ENCODE measurements at places on chromosomes 6 and 20.

DNA sequence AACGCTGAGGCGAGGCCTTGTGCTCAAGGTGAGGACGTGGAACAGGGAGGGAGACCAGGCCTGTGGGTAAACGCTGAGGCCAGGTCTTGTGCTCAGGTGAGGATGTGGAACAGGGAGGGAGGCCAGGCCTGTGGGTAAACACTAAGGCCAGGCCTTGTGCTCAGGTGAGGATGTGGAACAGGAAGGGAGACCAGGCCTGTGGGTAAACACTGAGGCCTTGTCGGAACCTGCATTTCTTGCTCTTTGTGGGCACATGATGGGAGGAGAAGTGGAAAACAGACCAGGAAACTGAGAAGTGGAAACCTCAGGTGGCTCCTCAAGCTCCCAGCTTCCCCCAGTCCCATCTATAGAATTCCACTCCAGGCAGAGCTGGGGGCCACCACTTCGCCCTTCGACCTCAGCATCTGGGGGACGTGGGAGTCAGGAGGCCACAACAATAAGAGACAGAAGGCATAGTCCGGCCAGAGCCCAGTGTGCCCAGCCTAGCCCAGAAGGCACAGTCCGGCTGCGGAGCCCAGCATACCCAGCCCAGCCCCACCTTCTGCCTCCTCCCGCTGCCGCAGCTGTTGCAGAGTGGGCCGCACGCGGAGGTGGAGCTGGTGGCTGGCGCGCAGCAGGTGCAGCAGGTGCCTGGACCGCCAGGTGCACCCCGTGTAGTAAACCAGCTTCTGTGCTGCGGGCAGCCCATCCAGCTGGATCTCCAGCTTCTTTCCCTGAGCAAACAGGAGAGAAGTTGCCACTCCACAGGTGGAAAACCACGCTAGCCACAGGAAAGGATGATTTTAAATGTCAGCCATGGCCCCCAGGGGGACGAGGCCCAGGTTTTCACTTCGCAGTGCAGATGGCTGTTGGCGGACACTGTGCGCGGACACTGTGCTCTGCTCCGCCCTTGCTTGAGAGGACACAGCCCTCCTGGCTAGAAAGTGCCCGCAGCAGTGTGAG is 17.5 kb downstream of the FRMD1 start:
- DNase-seq, result no peak

GRCh38 chr6:18025596-18025995 is 38.2 kb upstream of the KIF13A start:
- no peak for DNase-seq

GRCh38 chr6:747028-747427 is 54.1 kb upstream of the EXOC2 start:
- DNase-seq, result no peak

DNA sequence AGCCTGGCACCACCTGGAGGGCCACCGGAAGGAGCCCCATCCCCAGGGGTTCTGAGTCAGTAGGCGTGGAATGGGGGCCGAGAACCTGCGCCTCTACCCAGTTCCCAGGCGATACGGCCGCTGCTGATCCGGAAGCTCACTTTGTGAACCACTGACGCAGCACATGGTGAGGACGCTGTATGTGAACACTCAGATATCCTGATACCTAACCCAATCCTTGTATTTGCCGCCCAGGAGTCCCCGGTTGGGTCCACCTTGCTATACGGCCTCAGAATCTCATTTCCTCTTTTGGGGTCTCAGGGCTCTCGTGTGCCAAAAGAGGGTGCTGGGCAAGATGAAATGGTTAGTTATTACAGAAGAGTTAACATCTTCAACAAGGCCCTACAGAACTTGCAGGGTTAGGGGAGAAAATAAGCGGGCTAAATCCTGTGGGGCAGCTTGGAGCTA is 604 bp upstream of the RAB5IF start:
- DNase-seq, result no peak

- DNase-seq, result no peak
Observed at GRCh38 chr6:38248500-38249234, 391.1 kb downstream of the BTBD9 start.

GRCh38 chr6:104402572-104402971 is 457.1 kb downstream of the HACE1 start:
- no peak for DNase-seq

DNA sequence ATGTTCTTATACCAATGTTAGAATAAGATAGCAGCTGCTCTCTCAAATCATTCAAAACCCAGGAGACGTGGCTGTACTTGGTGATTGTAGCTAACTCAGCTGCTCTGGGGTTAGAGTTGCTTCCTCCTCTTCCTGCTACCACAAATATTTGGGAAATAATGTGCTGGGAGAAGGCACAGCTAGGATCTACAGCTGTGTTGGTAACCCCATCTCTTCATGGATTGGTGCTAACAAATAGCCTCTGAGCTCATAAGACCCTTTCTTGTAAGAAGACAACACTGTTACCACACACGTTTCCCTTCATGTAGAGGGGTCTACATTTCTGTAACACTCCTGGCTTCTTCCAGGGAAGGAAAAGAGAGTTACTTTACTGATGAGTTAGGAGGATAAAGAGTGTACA is 911.0 kb upstream of the CITED2 start:
- DNase-seq, result no peak

GRCh38 chr6:41546866-41547798 is 951 bp downstream of the FOXP4 start:
- DNase-seq, result no peak

DNA sequence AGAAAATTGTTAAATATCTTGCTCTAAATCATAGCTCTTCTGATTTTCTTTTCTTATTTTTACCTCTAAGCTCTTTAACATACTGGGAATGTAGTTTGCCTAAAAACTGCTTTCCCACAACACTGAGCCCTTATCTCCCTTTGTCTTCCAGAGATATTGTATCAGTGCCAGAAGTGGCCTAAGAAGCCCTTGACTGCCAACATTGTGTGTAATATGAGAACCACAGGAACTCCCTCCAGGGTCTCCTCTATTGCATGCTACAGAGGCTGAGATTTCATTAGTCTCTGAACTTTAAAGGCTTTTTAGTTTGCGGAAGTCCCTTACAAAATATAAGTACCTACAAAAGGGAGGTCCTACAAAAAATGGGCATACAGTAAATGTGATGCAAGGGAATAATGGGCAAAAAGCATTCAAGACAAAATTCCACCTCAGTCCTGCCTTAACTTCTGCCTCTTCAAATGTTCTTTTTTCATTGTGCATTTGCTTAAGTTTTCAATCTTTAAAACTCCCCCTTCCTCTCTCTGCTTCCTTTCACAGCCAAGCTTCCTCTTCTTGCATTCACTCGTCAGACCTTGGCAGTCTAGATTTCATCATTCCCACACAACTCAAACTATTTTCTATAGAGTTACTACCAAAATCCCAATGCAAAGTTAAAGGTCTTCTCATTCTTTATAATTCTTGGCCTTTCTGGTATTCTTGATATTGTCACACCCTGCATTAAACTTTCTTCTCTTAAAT is 76.5 kb downstream of the ADGRG6 start:
- DNase-seq, result no peak

- no peak for DNase-seq
Observed at GRCh38 chr6:10112871-10113549, 301.9 kb downstream of the TFAP2A start.

- no peak for DNase-seq
Observed at GRCh38 chr6:119205911-119206618, 127.6 kb upstream of the FAM184A start.

- no peak for DNase-seq
Observed at GRCh38 chr20:31355981-31356380, 12.4 kb upstream of the DEFB118 start.

- DNase-seq, result no peak
Observed at GRCh38 chr6:22108199-22108598, 188.6 kb downstream of the PRL start.

- no peak for DNase-seq
Observed at GRCh38 chr20:59576216-59576953, 28.0 kb upstream of the PHACTR3 start.

- no peak for DNase-seq
Observed at GRCh38 chr20:38447931-38448675, 13.0 kb upstream of the SNHG17 start.

GRCh38 chr6:5453546-5453945 is 192.2 kb downstream of the FARS2 start:
- no peak for DNase-seq

GRCh38 chr20:23856736-23857135 is 22.8 kb downstream of the CST5 start:
- no peak for DNase-seq

DNA sequence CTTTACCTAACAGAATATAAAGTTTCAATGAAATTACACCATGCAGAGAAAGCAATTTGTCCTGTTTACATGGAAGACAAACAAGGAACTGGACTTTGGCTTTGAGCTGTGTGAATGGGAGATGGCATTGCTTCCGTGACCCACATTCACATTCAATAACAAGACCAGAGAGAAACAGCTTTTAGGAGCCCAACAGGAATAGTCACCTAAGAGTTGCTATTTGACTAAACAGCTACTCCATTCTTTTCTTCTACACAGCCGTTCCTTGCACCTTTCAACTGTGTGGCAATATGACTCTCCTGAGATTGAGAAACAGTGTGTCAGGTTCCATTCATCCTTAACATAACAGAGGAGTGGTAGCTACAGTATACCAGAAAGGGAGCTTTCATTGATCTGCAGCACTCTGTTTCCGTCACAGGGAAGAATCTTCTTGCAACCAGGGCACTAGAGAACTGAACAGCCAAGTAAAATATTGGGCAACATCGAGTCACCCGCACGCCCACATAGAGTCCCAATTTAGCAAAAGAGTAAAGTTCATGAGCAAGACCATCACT is 355.1 kb downstream of the HAO1 start:
- DNase-seq, result no peak

DNA sequence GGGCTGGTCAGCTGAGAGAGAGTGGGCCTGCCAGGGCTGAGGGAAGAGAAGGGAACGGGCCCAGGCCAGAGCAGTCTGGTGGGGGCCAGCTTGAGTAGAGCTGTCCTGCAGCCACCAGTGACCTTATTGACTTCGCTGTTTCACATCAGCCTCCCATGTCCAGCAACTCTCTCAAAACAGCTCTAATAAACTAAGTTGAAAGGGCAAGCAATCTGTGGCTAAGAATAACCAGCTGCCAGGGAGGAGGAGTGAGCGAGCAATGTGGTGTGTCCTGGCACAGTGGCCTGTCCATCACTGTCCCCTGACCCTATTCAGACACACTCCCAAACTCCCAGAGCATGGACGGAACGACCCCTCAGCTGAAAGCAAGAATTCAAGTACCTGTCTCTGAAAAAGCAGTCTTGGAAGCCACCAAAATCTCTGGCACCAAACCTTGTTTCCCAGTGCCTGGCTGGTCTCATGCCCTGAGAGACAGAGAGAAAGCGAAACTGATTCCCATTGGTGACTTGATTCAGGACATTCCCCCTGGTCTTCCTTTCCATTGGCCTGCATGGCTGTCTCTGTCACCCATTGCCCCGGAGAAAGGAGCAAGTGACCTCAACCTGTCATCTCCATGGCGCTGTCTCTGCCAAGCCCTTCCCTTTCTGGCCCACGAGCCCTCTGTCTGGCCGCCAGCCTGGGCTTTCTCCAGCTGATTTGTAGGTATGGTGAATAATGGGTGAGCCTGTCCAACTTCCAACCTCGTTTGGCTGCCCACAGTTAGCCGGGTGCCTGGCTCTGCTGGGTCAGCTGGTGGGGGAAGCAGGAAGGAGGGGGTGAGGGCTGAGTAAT is at the start of gene DDO:
DDO (minus strand) TSS at position 490 of the 831 bp plus-strand sequence. CDS start 2,113 bp downstream, outside the sequence.
- DNase-seq, result peak; percentile 83

DNA sequence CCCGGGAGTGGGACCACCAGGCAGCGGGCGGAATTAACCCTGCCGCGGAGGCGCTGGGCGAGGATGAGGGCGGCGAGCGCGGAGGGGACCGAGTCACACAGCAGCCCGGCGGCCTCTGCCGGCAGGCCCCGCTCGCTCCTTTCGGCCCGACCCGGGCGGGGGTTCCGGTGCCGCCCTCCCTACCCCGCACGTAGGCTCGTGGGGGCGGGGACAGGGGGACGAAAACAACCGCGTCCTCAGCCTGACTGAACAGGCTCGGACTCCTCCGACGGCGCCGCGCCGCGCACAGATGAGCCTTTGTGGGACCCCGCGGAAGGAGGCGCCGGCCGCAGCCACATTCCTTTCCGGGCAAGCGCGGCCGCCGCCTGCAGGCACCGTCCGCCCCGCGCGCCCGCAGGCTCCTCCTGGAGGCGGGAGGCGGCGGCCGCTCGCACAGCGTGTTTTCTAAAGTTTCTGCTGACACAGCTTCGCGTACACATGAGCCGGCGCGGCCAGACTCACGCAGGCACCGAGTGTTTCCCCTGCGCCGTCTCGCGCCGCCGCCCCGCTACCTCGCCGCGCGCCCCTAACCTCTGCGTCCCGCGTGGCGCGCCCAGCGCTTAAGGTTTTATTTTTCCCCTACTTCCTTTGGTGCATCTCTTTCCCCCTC is 244.3 kb downstream of the ARID1B start:
- DNase-seq, result peak; percentile 82

GRCh38 chr20:48728042-48728825 is 99.6 kb downstream of the PREX1 start:
- peak; percentile 88 for DNase-seq

GRCh38 chr20:51533291-51534172 is 9.0 kb downstream of the NFATC2 start:
- DNase-seq, result no peak

Measured in C1 segment of cervical spinal cord (tissue), 14 donors.